ENCODE measurements at places on chromosomes 5 and 9.
A peak's percentile ranks its signal among the peaks of the same experiment; 100 is the strongest.

DNA sequence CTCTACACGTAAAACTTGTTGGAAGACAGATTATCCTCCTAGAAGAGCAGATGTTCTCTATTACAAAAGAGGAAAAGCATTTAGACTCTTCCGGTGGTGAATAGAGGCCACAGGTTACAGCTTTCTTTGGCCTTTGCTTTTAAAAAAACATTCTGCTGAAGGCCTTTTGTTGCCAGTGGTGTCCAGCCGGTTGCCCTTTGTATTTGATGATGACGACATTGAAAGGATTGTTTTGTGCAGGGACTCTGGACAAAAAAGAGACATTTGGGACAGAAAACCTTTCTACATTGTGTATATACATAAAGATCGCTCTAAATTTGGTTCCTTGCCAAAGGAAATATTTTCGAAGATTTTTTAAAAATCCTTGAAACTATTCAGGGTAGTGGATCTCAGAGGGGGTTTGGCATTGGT lies 180.3 kb downstream of the C9orf152 start:
- DNase-seq, result no peak

- no peak for DNase-seq
Measured at GRCh38 chr5:133662578-133662977, 50.2 kb upstream of the FSTL4 start.

GRCh38 chr5:148458036-148458888 lies 74.5 kb downstream of the FBXO38 start:
- no peak for DNase-seq

GRCh38 chr9:73782166-73782565 lies 630.5 kb downstream of the ANXA1 start:
- DNase-seq, result no peak

DNA sequence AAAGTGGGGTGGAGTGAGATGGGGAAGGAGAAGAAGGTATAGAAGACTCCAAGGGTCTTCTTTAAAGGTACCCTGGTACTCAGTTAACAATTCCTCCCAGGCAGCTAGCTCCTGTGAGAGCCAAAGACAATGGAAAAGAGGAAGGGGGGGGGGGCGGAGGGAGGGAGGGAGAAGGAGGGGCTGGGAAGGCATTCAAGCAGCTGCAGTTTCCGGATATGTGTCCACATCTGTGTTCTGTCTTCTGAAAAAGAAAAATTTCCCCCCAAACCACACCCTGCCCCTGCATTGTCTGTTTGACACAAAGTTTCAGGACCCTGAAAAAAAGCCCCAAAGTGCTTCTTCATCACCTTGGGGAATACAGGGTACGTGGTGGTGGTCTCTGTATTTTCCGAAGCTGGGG lies 11.1 kb downstream of the SPRY4 start:
- DNase-seq, result no peak

- peak; percentile 42 for DNase-seq
Measured at GRCh38 chr5:175288048-175288621, 155.8 kb downstream of the DRD1 start.

DNA sequence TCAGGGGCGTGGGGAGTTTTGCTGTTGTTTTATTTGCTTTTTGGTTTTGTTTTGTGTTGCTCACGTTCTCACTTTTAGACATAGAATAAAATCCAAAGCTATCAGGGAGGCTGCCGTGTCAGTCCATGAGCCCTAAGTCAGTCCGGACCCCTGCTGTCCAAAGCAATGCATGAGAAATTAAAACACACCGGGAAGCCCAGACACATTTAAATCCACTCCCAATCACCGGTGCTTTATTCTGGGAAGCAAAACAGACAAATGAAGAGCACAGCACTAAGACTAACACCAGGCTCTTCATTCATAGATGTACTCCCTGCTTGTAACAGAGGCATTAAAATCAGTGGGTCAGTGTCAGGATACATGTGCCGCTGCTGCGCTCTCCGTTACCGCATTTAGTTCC lies 180.9 kb downstream of the IRX2 start:
- no peak for DNase-seq

GRCh38 chr5:1356873-1357787 lies 12.2 kb upstream of the CLPTM1L start:
- DNase-seq, result no peak

- no peak for DNase-seq
Measured at GRCh38 chr5:149938279-149938678, 6.3 kb downstream of the PDE6A start.

DNA sequence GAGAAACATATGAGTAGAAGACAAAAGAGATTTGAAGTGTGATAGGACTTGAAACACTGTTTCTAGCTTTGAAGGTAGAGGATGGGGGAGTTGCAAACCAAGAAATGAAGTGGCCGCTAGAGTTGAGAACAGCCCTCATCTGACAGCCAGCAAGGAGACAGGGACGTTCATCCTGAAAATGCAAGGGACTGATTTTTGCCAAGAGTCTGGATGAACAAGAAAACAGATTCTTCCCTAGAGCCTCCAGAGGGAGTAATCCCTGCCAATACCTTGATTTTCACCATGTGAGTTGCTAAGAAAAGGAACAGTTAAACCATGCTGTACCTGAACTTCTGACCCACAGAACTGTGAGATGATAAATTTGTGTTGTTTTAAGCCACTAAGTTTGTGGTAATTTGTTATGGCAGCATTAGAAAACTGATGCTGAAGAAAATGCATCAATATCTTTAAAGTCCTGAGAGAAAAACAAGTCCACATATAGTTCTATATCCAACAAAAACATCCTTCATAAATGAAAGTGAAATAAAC lies 154.0 kb upstream of the ADAMTSL1 start:
- peak; percentile 25 for DNase-seq

DNA sequence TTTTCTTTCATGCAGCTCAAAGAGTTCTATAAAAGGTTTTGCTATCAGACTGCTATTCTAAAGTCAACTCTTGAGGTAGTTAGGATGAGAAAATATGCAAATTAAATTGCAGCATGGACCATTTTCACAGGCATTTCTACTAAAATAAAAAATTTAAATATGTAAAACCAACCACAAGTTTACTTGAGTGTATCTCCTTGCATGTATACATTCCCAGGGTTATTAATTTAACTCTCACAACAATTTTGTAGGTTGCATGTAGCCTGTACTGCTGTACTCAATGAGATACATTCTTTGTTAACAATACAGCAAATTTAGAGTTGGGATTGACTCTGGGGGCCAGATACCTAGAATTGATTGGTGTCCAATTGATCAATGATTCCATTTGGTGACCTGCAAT lies 265.8 kb downstream of the MED10 start:
- no peak for DNase-seq

- DNase-seq, result peak; percentile 61
Measured at GRCh38 chr5:150303070-150303615, 438 bp upstream of the ARSI start.
